ENCODE measurements at places on chromosomes 3 and 15.

DNA sequence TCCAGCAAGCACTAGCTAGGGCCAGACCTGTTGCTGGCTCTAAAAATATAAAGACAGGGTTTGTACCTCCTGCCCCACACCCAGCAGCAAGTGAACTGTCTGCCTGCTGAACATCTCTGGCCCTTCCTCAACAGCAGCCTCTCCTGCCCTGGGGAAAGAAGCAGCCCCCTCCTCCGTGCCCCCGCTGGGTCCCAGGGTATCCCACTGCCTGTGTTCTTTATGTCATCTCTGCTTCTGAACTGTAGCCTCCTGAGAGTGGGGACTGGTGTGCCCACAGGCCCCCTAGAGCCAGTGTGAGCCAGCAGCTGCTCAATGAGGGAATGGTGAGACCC, 54.5 kb downstream of the ACAD9 start:
- no peak for DNase-seq

DNA sequence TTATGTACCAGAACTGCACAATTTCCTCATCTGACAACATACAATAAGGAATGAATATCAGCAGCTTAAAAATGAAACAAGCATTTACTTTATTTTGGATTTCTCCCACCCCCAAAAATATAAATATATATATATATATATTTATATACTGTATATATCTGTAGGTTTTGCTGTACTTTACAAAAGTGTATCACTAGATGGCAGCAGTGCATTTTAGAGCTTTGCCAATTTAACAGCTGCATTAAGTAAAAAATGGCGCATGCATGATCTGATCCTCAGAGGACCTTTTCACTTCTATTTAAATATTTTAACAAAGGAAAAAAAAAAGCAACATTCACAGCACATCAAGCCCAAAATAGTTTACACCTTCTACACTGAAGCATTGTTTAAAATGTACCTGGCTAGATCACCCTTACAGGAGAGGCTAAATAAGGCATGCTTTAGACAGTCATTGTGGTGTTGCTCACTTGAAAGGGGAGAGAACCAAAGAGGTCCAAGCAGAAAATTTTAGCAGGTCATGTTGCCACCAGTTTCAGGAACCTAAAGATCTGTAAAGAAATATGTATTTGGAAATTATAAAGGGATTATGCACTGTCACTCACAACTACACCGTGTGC, 72.6 kb downstream of the NPTN start:
- peak; percentile 65 for DNase-seq

DNA sequence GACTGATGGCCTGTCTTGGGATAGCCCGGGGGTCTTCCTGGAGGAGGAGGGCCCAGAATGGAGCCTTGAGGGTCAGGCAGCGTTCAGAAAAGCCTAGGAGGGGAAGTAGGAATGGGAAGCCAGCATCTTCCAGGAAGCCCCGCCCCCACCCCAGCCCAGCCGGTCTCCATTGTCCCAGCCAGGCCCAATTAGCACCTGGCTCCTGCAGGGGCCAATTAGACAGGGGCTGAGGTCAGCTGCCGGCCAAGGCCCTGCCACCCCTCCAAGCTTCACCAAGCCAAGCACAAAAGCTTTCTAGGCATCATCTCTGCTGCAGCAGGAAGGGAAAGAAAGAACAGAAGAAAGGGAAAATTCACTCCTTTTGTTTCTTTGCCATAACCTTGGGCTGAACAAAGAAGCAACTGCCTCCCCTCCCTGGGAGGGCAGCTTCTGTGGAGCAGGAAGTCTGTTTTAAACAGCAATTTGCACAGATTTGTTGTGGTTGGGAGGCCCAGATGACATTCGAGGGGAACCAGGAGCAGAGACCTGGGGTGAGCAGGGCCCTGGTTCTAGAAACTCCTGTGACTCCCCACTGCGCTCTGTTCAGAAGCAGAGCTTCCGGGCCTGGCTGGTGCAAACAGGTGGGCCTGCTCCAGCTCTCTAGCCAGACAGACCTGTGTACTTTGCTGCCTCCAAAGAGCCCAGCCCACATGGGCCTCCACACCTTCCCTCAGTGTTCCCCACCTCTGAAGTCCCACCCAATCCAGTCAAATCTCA, 47.7 kb downstream of the CYP11A1 start:
- peak; percentile 22 for DNase-seq

GRCh38 chr3:31227131-31227562, 305.6 kb upstream of the STT3B start:
- no peak for DNase-seq

GRCh38 chr3:77524463-77524862, 484.6 kb downstream of the ROBO2 start:
- no peak for DNase-seq

- no peak for DNase-seq
Measured at GRCh38 chr3:136404056-136404455, 153.9 kb downstream of the PCCB start.

DNA sequence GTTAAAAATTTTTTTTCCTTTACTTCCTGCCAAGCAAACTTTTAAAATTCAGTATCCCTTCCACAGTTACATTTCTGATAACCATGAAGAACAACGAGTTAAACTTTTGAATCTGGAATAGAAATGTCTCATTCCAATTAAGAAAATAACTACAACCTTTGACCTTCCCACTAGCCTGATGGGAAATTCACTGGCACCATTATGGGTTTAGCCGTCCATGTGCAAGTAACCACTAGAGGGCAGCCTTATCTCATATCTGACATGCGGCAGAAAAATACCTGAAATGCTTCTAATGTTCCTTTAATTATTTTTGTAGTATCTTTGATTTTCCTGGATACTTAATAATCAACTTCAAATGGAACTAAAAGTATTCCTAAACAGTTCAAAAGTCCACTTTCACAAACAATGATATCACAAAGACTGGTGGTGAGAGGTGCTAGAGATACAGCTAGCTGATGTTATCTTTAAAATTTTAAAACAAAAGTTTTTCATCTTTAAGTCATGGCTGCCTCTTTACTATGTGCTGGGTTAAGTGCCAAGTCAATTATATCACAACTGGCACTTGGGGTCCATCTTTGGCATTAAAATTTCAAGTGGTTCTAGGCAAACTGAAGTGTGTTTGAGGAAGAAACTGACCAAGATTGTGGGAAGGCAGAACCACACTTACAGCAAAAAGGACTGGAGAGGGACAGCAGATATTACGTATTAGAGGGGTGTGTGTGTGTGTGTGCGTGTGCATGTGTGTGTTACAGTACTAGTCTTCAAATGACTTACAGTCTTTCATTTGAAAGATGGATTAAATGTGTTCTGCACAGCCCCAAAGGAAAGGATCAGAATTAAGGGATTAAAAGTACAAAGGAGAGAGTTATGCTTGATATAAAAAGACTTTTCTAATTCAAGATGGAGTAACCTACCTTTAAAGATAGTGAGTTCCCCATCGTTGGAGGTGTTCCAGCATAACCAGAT, 107.1 kb upstream of the ICE2 start:
- peak; percentile 74 for DNase-seq

- DNase-seq, result no peak
Measured at GRCh38 chr3:5160940-5161858, 26.3 kb upstream of the EDEM1 start.

DNA sequence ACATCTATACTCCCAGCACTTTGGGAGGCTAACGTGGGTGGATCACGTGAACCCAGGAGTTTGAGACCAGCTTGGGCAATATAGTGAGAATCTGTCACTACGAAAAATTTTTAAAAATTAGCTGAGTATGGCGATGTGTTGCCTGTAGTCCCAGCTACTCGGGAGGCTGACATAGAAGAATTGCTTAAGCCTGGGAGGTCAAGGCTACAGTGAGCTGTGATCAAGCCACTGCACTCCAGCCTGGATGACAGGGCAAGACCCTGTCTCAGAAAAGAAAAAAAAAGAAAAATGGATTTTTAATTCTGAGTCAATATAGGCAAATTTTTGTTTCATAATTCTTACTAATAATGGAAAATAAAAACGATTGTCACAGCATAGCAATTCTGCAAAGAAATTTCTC, 13.3 kb downstream of the C3orf49 start:
- no peak for DNase-seq

DNA sequence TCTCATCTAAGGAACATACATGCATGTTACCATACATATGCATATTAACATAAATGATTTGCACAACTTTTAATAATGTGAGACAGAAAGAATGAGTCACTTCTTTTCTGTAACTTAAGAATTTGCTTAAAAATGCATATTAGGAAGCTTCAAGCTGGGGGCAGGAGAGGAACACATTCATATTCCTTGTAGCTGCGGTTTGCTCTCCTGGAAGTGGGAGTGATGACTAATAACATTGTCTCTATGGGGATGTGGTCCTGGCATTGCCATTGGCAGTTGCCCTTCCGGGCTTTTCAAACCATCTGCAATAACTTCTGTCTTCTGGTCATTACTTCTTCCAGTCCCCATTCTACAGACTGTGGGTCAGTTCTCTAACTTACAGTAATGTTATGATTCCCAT, 15.6 kb downstream of the CHST2 start:
- DNase-seq, result no peak

- no peak for DNase-seq
Measured at GRCh38 chr3:194851254-194851653, 165.6 kb downstream of the FAM43A start.

GRCh38 chr3:133672461-133672860, 10.7 kb upstream of the TOPBP1 start:
- DNase-seq, result no peak

DNA sequence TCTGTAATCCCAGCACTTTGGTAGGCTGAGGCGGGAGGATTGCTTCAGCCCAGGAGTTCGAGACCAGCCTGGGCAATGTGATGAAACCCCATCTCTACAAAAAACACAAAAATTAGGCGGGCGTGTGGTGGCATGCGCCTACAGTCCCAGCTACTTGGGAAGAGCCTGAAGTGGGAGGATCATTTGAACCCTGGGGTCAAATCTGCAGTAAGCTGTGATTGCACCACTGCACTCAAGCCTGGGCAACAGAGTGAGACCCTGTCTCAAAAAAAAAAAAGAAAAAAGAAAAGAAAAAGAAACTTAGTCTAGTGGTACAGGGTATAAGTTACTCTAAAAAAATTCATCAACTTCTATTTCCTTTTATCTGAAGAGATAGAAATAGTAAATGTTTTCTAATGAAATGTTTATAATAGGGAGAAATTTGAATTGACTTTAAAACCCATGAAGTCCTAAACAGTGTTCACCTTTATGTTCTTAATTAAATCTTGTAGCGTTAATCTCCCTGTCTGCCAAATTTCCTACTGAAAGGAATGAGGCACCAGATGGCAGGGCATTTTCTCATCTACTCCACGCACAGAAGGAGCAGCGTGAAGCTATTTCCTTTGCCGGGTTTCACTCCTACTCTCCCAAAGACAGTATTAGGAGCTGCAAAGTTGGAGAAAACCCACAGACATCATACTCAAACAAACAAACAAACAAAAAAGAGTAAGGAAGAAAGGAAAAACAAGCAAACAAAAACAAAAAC, 1.9 kb downstream of the PCLAF start:
- DNase-seq, result no peak

DNA sequence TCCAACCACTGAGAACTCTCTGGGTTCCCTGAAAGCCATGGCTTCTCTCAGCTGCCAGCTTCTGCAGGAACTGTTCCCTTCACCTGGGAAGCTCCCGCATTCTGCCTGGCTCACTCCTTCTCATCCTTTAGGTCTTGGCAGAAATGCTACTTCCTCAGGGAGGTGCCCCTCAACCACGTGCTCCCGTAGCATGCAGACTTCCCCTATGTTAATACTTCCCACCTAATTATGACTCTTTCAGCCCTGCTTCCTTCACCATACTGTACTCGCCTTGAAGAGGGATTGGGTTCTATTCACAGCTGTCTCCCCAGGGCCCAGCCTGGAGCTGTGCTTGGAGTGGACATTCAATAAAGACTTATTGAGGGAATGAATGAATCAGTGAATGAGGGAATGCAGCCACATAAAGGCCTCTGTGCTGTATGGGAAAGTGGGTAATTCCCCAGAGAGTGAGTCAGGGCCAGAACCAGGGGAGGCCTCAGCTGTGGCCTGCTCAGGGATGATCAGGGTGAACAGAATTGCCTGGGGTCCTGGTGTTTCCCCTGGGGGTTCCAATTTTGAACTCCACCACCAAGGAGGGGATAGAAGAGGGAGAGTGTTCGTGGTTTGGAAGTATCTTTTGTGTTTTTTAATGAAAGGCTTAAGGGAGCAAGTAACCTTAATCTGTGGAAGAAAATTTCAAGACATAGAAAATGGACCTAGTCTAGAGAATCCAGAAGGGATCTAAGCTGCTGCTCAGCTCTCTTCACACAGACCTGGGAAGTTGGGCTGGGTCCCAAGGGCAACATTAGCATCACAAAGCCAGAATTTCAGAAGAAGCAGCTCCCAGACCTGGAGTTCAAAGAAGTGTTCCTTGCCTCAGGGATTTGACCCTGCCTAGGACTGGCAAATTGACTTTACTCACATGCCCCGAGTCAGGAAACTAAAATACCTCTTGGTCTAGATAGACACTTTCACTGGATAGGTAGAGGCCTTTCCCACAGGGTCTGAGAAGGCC, 14.6 kb upstream of the FAM107A start:
- DNase-seq, result no peak

DNA sequence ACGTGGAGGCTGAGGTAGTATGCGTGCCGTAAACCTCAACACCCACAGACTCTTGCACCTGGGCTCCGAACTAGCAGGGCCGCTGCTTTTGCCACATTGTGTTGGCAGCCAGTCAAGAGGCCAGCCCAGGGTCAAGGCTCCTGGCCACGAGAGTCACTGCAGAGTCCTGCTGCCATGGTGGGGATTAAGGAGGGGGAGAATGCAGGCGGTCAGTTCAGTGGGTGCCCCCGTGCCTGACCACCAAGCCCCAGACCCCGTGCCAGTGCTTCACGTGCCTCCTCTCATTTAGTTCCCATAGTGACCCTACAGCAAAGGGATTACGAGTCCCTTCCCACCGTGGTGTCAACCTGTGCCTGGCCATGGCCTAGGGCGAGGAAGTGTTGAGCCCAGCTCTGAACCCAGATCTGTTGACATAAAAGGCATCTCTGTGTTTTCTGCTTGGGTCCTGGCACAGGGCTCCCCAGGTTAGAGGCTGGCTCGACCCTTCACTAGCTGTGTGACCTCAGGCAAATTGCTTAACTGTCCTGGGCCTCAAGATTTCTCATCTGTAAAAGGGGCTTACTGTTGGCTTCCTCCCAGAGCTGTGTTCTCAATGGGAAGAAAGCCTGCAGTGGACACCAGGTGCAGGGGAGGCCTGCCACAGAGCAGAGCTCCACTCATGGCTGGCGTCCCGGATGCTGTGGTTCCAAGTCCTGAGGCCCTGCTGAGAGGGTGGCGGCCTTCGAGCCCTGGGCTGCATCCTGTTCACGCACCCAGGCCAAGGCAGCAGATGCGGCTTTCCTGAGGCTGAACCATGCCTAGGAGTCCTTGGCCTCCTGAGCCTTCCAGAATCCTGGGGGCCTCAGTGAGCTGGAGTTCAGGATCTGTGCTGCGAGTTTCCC, 32.8 kb downstream of the FBLN2 start:
- no peak for DNase-seq

GRCh38 chr15:83153288-83153687, 45.8 kb downstream of the TM6SF1 start:
- no peak for DNase-seq

Measured in NCI-H1436 (cell line).